ENCODE measurements at places on chromosomes 12 and 14.

DNA sequence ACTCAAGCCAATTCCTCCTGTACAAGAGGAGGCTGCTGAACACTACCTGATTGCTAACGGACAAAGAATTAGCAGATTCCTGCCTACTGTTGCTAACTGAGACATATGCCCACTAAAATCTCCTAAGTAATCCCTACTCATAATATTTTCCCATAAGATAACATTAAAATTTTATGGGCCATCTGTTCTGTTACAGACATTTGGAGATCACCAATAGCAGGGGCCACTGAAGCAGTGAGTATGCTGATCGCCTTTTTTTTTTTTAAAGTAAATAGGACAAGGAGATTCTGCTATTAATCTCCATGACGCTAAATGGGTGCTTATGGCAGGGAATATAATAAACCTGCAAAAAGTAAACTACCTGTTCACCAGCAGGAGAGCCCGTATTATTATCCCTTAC is 292.9 kb downstream of the MED13L start:
- DNase-seq, result no peak

- no peak for DNase-seq
Observed at GRCh38 chr12:96034621-96035282, 635 bp downstream of the LTA4H start.

DNA sequence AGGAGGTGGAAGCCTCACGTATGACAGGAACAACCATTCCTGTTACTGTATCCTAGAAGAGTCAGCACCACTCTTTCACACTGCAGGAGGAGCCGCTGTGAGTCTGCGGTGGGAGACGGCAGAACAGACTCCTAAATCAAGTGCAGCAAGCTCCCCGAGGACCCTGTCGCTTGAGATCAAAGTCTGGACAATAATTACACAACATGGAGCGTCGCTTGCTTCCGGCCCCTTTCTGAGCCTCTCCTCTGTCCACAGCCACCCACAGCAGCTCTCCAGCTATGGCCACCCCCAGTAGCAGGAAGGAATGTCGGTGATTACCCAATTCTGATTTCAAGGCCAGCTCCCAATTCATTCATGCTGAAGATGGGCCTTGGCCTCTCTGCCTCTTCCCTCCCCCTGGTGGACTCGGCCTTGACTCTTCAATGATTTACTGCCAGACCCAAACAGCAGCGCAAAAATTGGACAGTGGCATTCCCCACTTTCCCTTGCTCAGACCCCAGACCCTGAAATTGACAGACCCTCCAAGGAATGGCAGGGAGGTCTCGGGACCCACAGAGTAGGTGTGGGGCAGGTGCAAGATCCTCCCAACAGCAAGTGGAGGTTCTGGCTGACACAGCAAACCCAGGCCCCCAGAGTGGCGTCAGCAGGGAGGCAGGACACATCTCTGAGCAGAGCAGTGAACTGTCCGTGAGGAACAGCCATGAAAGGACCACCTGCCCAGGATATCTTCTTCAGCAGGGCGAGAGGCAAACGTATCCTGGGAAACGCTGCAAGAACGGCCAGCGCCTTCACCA is 272.7 kb upstream of the DIO3 start:
- no peak for DNase-seq

DNA sequence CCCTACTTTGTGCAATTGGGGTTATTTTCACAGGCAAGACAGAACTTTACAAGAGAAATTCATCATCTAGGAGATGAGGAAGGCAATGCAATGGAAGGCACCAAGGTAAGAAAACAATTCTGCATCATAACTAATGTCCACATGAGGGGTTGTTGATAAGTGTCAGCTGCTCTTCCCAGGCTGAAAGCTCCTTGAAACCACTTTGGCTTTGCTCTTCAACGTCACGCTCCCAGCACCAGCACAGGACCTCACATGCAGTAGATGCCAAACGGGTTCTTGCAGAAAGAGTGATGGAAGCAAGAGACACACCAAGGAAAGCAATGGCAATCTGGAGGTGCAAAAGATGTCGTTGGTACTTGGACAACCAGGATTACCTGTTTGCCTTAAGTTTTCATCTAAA is 485.5 kb downstream of the BCL11B start:
- DNase-seq, result no peak

DNA sequence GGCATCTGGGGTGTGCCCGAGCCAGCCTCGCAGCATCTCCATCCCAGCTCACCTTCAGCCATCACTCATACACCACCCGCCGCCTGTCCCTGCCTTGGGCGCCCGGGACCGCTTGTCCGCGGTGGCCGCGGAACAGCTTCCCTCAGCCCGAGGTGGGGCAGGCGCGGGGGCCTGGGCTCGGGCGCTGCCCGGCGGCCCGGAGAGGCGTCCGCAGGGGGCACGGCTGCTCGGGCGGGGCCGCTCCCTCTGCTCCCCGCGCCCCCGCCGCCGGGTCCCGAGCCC is 430 bp downstream of the SLC41A2 start:
- DNase-seq, result peak; percentile 21

- DNase-seq, result no peak
Observed at GRCh38 chr12:59250766-59251165, 330.5 kb upstream of the LRIG3 start.

- DNase-seq, result no peak
Observed at GRCh38 chr12:806200-806791, 53.9 kb downstream of the WNK1 start.

GRCh38 chr14:34643361-34643760 is 13.4 kb upstream of the SNX6 start:
- no peak for DNase-seq

GRCh38 chr14:38616959-38617358 is 361.1 kb upstream of the CLEC14A start:
- DNase-seq, result no peak

- DNase-seq, result no peak
Observed at GRCh38 chr12:7090222-7090998, 1.8 kb downstream of the C1R start.

GRCh38 chr14:104644656-104645378 is 40.2 kb upstream of the TMEM179 start:
- no peak for DNase-seq

GRCh38 chr14:92698393-92698792 is 50.0 kb downstream of the LGMN start:
- DNase-seq, result no peak

GRCh38 chr12:95099270-95099790 is 25.9 kb upstream of the NR2C1 start:
- DNase-seq, result no peak

- no peak for DNase-seq
Observed at GRCh38 chr12:22130671-22131070, 84.7 kb downstream of the CMAS start.

- DNase-seq, result no peak
Observed at GRCh38 chr14:68399971-68400370, 392.9 kb downstream of the ZFP36L1 start.

DNA sequence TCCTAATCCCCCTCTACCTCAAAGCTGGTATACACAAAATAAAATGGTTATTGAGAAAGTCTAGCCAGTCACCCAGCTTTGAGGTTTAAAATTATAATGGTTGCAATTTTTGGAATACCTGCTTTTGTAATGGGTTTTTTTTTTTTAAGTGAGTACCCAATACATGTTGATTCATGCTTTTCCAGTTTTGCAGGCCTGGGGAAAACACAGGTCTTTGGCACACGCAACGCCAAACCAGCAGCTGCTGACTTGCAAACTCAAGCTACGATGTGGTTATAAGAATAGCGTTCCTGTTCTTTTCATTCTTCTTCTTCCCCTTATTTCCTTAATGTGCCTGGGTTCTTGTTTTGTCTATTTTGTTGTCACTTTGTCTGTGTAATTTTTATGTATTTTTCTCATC is 233.0 kb downstream of the EGLN3 start:
- no peak for DNase-seq

DNA sequence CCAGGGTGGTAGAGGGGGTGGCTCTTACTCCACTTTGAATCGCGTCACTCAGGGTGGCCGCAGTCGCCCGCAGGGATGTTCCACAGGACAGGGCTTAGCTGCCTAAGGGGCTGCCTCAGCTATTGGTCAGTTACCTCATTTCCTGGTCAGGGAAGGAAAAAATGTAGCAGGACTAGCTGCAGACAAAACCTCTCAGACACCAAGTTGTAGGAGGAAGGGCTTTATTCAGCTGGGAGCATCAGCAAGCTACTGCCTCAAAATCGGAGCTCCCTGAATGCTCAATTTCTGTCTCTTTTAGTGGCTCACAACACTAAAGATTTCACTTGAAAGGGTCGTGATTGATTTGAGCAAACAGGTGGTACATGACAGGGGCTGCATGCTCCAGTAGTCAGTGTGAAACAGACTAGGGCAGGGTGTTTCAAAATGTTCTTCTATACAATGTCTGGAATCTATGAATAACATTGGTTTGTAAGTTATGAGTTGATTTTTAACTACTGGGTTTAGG is 6.4 kb upstream of the CLEC6A start:
- no peak for DNase-seq

GRCh38 chr12:122067966-122068365 is 10.6 kb upstream of the MLXIP start:
- no peak for DNase-seq

- no peak for DNase-seq
Observed at GRCh38 chr14:55160989-55161388, 30.4 kb downstream of the DLGAP5 start.

DNA sequence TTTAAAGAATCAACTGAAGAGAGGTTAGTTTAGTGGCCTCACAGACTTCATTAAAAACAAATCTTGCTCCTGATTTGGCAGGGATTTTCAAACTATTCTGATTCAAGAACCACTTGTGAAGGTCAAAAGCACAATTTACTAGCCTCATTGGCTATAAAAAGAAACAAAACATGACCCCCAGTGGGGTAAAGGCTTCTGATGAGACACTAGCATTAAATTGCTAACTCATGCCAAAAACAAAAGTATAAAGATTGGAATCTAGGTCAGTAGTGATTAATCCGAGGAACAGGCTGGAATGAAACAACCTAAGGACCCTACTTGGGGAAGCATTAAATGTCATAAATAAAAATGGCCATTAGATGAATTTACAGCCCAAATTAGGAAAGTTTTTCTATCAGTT is 312.3 kb downstream of the PAWR start:
- DNase-seq, result no peak

DNA sequence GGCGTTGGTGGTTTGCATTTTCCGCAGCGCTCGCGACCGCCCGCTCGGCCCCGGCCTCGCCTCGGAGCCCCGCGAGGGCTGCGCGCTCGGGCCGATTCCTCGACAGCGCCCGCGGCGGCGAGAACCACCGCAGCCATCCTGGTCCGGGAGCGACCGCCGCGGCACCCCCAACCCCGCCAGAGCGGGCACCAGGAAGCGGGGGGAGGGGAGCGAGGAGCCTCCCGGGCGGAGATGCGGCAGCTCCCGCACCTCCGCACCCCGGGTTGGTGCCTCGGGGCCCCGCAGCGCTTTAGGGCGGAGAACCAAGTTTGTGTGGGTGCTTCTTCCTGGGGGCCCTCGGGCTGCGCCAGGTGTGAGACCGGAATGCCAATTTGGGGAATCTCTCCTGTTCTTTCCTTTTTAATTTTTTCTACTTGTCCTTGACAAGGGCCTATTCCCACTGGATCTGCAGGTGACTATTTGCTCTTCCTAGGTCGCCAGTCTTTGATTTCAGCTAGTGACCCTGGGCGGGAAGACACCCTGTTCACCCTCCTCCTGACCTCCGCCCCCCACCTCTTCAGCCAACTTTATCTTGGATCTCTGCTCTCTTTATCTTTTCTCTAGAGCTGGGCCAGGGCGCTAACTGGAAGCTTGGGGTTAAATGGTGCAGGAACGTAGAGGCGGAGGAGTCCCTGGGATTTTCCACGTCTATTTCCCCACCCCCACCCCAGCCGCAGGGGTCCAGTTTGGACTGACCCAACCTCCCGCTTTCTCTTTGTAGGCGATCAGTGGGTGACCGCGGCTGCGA is at the start of gene SOCS2:
TSS of gene SOCS2 (plus strand) at position 751 of the 787 bp plus-strand sequence. CDS start 223 bp downstream, outside the sequence.
- peak; percentile 32 for DNase-seq

- DNase-seq, result no peak
Observed at GRCh38 chr14:64717870-64718269, 13.6 kb downstream of the PLEKHG3 start.

DNA sequence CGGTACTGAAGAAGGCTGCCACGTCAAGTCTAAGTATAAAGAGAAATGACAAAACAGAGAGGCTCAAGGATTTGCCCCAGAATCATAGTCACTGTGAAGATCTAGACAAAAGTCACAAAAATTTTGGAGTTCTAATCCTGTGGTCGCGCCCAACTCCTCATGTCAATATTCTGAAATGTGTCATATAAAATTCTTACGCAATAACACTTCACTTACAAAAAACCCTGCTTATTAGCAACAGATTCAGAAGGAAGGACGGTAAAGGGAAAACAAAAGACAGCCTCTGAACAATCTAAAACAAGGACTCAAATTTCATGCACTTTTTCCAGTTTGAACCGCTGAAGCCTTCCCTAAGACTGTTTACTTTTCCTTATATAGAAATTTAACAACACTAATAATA is 94.7 kb downstream of the TSPAN8 start:
- DNase-seq, result no peak

DNA sequence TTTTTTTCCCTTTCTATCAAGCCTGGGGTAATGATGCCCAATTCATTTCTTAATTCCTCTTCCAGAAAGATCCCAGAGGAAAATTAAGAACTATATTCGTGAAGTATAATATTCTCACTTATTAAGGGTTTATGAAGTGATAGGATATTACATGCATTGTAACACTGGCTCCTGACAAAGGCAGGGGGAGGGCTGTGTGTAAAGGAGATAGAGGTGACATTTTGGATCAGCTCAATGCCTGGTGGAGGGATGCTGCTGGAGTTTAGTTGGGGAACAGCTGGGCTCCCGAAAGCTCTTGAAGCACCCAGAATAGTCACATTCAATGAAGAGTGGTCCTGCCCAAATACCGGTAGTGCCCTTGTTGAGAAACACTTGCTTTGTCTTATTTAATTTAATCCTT is 774 bp downstream of the SERPINA11 start:
- no peak for DNase-seq

DNA sequence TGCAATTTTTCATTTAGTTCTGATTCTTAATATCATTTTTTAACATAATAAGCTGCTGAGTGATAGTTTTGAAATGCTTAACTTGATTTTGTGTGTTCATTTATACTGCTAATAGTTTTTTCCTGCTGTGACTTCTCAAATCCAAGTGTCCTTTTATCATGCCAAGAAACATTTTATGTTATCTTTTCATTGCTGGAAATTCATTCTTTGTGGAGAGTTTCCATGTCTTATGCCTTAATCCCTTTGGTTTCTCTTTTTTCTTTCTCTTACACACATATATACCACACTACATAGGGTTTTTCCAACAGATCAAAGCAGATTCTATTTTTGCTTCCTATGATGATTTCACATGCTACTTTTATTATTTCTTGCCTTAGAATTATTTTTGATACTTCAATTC is 981.1 kb downstream of the SLC6A15 start:
- no peak for DNase-seq

DNA sequence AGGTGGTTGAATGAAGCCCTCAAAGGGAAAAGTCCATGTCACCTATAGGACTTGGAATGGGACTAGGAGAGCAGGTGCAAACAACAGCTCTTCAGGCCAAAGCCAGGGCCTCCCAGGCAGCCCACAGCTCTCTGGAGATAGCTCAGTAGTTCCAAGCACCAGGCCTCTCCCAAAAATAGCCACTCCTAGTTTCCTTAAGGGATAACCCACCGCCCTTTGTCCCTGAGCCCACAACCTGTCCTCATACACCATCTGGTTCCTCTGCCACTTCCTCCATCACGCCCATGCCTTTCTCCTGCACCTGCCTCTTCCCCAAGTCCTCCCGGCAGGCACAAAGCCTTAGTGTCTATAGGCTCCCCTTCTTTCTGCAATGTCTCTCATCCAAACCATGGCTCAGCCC is 2.1 kb downstream of the RAB15 start:
- no peak for DNase-seq

GRCh38 chr12:96054244-96054610 is 18.8 kb upstream of the LTA4H start:
- DNase-seq, result no peak

Measured in T-helper 9 cell (primary cell).